ENCODE measurements at places on chromosomes 13 and 19.
A peak's percentile ranks its signal among the peaks of the same experiment; 100 is the strongest.

GRCh38 chr13:109840201-109840892 is 54.0 kb upstream of the IRS2 start:
- H3K27ac ChIP-seq, result no peak overlapping the region
- peaks cover 10% of the 10 kb centered on the region for H3K27me3 ChIP-seq
- peaks cover 40% of the 10 kb centered on the region for H3K4me1 ChIP-seq

DNA sequence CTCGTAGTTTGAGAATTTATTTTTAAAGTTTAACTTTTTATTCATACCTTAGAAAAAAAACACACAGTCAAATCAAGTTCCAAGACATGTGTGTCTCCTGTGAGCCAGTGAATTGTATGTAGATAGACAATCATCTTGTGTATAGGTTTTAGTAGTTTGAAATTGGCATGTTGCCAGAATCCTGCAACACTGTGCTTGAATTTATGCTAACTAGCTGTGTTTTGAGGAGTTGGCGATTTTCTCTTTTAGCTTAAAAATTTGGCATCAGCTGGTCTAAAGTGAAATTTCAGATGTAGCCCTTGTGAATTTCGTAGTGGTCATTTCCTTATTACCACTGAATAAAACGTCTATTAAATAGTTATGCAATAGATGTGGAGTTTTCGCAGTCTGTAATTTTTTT is 213.2 kb downstream of the ATP8A2 start:
- no peak overlapping the region for H3K27ac ChIP-seq
- peaks cover 13% of the 10 kb centered on the region for H3K4me1 ChIP-seq
- DNase-seq, result no peak
- no peaks in the 10 kb centered on the region for H3K27me3 ChIP-seq

- no peak for DNase-seq
- peaks cover 60% of the 10 kb centered on the region for H3K4me1 ChIP-seq
- peaks cover 9% of the 10 kb centered on the region for H3K36me3 ChIP-seq
Measured at GRCh38 chr19:35037716-35038622, 3.6 kb upstream of the HPN start.

GRCh38 chr19:33299051-33299688 is 3.2 kb downstream of the CEBPA start:
- H3K27ac ChIP-seq, result no peak overlapping the region
- no peaks in the 10 kb centered on the region for H3K36me3 ChIP-seq
- H3K27me3 ChIP-seq, result peaks cover 56% of the 10 kb centered on the region
- H3K4me3 ChIP-seq, result no peak overlapping the region

DNA sequence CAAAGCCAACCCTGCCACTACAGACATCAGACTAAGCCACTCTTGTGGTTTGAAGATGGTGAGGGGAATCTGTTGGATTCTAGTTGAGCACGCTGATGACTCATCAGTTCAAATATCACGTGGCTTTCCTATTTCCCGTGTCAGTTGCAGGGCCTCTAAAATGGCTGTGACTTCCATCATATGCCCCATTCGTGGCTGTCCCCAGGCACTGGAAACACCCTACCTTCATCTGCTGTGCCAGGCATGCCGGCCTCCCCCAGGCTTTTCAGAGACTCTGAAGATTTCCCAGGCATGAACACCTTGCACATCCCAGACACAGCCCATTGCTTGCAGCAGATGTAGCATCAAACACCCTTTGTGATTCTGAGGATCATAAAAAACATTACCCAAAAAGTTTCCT is 659.9 kb downstream of the UQCRFS1 start:
- H3K4me3 ChIP-seq, result no peak overlapping the region
- H3K36me3 ChIP-seq, result no peaks in the 10 kb centered on the region
- DNase-seq, result no peak
- H3K4me1 ChIP-seq, result peaks cover 5% of the 10 kb centered on the region

- peak overlapping the region; percentile 100 for H3K27ac ChIP-seq
- H3K36me3 ChIP-seq, result peaks cover 32% of the 10 kb centered on the region
- peak; percentile 89 for DNase-seq
- peaks cover 48% of the 10 kb centered on the region for H3K4me1 ChIP-seq
- no peaks in the 10 kb centered on the region for H3K27me3 ChIP-seq
- peak overlapping the region; percentile 89 for H3K4me3 ChIP-seq
Measured at GRCh38 chr19:43620061-43621001, 902 bp upstream of the ZNF428 start.

DNA sequence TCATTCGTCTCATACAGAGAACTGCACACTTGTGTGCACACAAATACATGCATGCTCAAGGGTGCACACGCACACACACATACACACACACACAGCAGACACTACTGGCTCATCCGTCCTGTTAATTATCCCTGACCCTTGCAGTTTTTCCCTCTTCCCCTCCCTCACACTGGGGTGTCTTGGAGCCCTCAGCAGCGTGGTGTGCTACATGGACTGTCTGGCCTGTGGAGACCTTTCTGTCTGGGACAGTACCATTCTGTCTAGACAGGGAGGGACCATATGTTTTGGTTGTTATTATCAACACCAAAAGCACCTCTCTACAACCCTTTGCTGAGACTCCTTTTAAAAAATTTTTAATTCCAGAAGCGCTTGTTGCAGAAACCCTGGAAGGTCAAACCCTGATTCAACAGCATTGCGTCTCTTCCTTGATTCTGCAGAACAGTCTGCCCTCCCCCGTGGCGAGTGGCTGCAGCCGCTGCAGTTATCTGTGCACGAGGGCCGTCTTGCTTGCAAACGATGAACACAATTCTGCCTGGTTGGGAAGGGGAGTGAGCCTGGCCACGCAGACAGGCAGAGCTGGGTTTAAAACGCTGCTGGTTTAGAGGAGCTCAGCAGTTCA is 374.0 kb downstream of the IRS2 start:
- peak; percentile 72 for DNase-seq
- peak overlapping the region; percentile 64 for H3K4me3 ChIP-seq
- H3K36me3 ChIP-seq, result no peaks in the 10 kb centered on the region
- peak overlapping the region; percentile 95 for H3K27ac ChIP-seq
- peaks cover 48% of the 10 kb centered on the region for H3K4me1 ChIP-seq
- no peaks in the 10 kb centered on the region for H3K27me3 ChIP-seq

DNA sequence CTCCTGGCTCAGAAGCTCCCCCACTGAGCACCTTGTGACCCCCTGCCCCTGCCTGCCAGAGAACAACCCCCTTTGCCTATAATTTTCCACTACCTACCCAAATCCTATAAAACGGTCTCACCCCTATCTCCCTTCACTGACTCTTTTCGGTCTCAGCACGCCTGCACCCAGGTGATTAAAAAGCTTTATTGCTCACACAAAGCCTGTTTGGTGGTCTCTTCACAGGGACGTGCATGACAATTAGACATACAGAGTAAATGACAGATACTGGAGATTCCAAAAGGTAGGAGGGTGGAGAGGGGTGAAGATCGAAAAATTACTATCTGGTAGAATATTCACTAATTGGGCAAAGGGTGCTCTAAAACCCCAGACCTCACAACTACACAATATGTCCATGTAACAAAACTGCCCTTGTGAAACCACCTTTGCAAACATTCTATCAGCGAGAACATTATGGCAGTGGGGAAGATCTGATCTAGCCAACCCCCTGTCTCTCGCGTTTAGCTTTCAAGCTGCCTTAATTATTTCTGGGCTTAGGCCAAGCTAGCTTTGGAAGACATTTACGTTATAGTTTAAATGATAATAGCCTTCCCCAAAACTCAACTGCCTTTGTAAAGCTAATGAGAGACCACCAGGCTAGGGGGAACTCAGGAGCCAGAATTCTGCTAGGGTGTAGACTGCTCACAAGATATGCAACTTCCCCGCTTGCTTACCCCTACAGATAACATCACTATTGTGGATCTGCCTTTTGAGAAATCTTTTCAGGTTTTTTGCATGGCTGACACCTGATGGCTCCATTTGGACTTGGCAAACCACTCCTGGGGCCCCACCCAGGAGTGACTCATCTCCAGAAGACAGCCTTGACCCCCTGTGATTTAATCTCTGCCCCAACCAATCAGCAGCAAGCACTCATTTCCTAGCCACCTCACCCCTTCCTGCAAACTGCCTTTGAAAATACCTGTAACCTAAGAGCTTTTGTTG is 1534.0 kb upstream of the SPRY2 start:
- H3K4me1 ChIP-seq, result no peaks in the 10 kb centered on the region
- no peak for DNase-seq
- no peak overlapping the region for H3K4me3 ChIP-seq
- H3K27me3 ChIP-seq, result no peaks in the 10 kb centered on the region
- H3K27ac ChIP-seq, result no peak overlapping the region
- H3K36me3 ChIP-seq, result no peaks in the 10 kb centered on the region

GRCh38 chr19:31496076-31496475 is 146.8 kb upstream of the TSHZ3 start:
- H3K27me3 ChIP-seq, result peaks cover 15% of the 10 kb centered on the region
- no peak overlapping the region for H3K4me3 ChIP-seq
- DNase-seq, result no peak
- no peak overlapping the region for H3K27ac ChIP-seq

GRCh38 chr13:77326905-77327604 is at the start of gene MYCBP2:
MYCBP2 (minus strand) TSS chr13:77327094; CDS start chr13:77326775, 319 bp downstream.
- peak within 1 kb of the TSS; percentile 93 for H3K4me3 ChIP-seq
- peak within 1 kb of the TSS; percentile 60 for H3K27ac ChIP-seq
- DNase-seq, result peak; percentile 97

DNA sequence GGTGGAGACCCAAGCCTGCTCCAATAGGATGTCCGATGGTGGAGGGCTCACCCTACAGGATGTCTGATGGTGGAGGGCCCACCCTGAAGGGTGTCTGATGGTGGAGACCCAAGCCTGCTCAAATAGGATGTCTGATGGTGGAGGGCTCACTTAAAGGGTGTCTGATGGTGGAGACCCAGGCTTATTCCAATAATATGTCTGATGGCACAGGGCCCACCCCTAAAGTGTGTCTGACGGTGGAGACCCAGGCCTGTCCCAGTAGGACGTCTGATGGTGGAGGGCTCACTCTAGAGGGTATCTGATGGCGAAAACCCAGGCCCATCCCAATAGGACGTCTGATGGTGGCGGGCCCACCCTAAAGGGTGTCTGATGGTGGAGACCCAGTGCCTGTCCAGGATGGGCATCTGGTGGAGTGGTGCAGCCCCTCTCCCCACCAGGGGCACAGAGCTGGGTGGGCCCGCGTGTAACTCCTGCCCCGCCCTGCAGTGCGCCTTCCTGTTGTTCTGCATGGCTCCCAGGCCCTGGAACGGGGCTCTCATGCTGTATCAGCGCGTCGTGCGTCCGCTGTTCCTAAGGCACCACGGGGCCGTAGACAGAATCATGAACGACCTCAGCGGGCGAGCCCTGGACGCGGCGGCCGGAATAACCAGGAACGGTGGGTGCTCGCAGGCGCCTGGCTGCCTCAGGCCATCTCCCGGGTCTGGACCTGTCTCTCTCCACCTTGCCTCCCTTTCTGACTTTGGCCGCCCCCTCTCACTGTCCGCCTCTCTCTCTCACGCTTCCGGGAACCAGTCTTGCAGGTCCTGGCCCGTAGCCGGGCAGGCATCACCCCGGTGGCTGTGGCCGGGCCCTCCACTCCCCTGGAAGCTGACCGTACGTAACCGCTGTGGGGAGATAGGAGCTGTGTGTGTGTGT is 5.1 kb downstream of the REEP6 start:
- H3K27ac ChIP-seq, result no peak overlapping the region
- H3K27me3 ChIP-seq, result peaks cover 49% of the 10 kb centered on the region

- H3K27me3 ChIP-seq, result no peaks in the 10 kb centered on the region
- peaks cover 17% of the 10 kb centered on the region for H3K4me1 ChIP-seq
- no peak for DNase-seq
Measured at GRCh38 chr13:50686551-50686950, 156.9 kb downstream of the DLEU7 start.

- no peak overlapping the region for H3K27ac ChIP-seq
- H3K27me3 ChIP-seq, result no peaks in the 10 kb centered on the region
Measured at GRCh38 chr19:14182476-14182875, 23.5 kb downstream of the ADGRL1 start.

DNA sequence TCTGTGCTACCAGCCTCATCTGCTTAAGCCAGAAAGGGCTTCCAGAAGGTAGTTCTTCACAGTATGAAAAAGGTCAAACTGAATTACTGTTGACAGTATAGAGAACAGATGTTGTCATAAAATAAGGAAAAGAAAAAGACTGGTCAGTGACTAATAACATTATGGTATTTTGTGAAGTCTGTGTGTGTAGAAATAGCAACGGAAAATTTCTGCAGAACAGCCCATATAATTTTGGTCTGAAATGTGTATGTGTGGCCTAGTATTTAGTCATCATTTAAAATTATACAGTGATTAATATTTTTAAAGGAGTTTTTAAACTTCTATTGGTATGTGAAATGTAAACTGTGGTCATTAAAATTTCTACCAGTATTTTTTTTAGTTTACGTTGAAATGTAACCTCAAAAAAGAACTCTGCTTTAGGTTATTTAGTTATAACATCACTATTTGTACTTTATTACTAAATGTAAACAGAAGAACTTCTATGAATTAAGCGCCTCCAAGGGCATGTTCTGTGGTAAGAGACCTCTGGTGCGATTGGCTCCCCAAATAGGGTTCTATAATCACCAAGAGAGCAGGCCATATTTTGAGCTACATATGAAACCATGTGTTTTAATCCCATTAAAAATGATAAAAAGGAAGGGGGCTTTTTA is 3.3 kb upstream of the GPR183 start:
- H3K4me1 ChIP-seq, result peaks cover 75% of the 10 kb centered on the region
- no peak overlapping the region for H3K4me3 ChIP-seq

DNA sequence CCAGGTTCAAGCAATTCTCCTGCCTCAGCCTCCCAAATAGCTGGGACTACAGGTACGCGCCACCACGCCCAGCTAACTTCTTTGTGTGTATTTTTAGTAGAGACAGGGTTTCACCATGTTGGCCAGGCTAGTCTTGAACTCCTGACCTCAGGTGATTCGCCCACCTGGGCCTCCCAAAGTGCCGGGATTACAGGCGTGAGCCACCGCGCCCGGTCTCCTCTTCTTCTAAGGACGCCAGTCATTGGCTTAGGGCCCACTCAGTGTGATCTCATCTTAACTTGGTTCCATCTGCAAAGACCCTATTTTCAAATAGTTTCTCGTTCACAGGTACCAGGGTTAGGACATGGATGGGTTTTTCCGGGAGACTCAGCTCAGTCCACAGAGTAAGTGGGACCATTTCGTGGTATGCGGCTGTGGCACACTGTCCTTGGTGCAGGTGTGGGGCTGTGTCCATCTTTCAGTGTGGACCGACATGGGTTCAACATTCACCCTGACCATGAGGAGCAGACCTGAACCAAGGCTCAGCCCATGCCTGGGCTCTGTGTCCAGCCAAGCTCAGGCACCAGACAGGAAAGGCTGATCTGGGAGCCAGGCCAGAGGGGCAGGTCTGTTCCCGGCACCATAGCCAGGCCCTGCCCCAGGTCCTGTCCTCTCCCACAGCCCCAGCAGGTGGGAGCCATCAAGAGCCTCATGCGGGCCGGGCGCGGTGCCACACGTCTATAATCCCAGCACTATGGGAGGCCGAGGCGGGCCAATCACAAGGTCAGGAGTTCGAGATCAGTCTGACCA is 2.8 kb upstream of the MKNK2 start:
- no peak overlapping the region for H3K4me3 ChIP-seq
- H3K4me1 ChIP-seq, result peaks cover 34% of the 10 kb centered on the region
- no peaks in the 10 kb centered on the region for H3K27me3 ChIP-seq
- H3K27ac ChIP-seq, result no peak overlapping the region
- H3K36me3 ChIP-seq, result no peaks in the 10 kb centered on the region
